Left kidney (tissue), 8 donors: ENCODE measurements at places on chromosomes 4 and X. TPM values are rescaled to one million over a fixed set of nuclear protein-coding genes. Genes with fewer than 3 reads are reported as not detected.

CCDC110 gene
- 2.7 TPM for polyA plus RNA-seq

IRS4 gene
- 1.6 TPM for polyA plus RNA-seq

FMR1NB gene
- not detected for polyA plus RNA-seq

PAGE1 gene
- polyA plus RNA-seq, result not detected

XAGE2 gene
- polyA plus RNA-seq, result 0.68 TPM

GTPBP6 gene
- polyA plus RNA-seq, result 40.7 TPM

USP26 gene
- polyA plus RNA-seq, result not detected

GAK gene
- 68.8 TPM for polyA plus RNA-seq

RASSF6 gene
- polyA plus RNA-seq, result 8.8 TPM

CCKAR gene
- 0.10 TPM for polyA plus RNA-seq

NOCT gene
- 8.8 TPM for polyA plus RNA-seq

TCEAL6 gene
- polyA plus RNA-seq, result 0.25 TPM

NPY2R gene
- polyA plus RNA-seq, result 0.53 TPM

HELT gene
- not detected for polyA plus RNA-seq

SMR3B gene
- not detected for polyA plus RNA-seq

TRPC3 gene
- polyA plus RNA-seq, result 2.2 TPM

PNMA5 gene
- polyA plus RNA-seq, result 0.33 TPM

YY2 gene
- 3.2 TPM for polyA plus RNA-seq

MAGEC2 gene
- not detected for polyA plus RNA-seq

LPAR4 gene
- 18.4 TPM for polyA plus RNA-seq

NEIL3 gene
- polyA plus RNA-seq, result 9.3 TPM

HTRA3 gene
- 7.2 TPM for polyA plus RNA-seq

MAGEA9B gene
- polyA plus RNA-seq, result not detected

TLR2 gene
- 9.8 TPM for polyA plus RNA-seq

OPHN1 gene
- 9.8 TPM for polyA plus RNA-seq

KIT gene
- polyA plus RNA-seq, result 20.1 TPM

TBC1D1 gene
- polyA plus RNA-seq, result 197 TPM

NPNT gene
- polyA plus RNA-seq, result 199 TPM

ADGRG4 gene
- polyA plus RNA-seq, result not detected

PPBP gene
- 14.8 TPM for polyA plus RNA-seq

BDH2 gene
- polyA plus RNA-seq, result 206 TPM

MCF2 gene
- 1.3 TPM for polyA plus RNA-seq

ADAMTS3 gene
- 15.7 TPM for polyA plus RNA-seq

BRS3 gene
- 0.12 TPM for polyA plus RNA-seq

GASK1B gene
- 35.5 TPM for polyA plus RNA-seq

FAM114A1 gene
- polyA plus RNA-seq, result 37.5 TPM

CHST7 gene
- polyA plus RNA-seq, result 1.5 TPM

PRDM8 gene
- polyA plus RNA-seq, result 1.5 TPM

MAGEB1 gene
- polyA plus RNA-seq, result not detected

SSX2 gene
- not detected for polyA plus RNA-seq

UGT2B17 gene
- 0.15 TPM for polyA plus RNA-seq

RPL34 gene
- 1,744 TPM for polyA plus RNA-seq

SLC34A2 gene
- polyA plus RNA-seq, result 27.6 TPM

DOK7 gene
- polyA plus RNA-seq, result 1.5 TPM

CCDC149 gene
- 19.7 TPM for polyA plus RNA-seq

GYG2 gene
- polyA plus RNA-seq, result 17.7 TPM

CASK gene
- polyA plus RNA-seq, result 53.0 TPM

DMRTC1B gene
- polyA plus RNA-seq, result 4.9 TPM

PNMA6F gene
- 0.15 TPM for polyA plus RNA-seq

ERVMER34-1 gene
- 4.1 TPM for polyA plus RNA-seq
